HEK293T (cell line): ENCODE measurements at places on chromosomes 5 and 9.
A peak's percentile ranks its signal among the peaks of the same experiment; 100 is the strongest.

GRCh38 chr9:120971938-120972337 is 45.3 kb upstream of the TRAF1 start:
- no peak for DNase-seq

- DNase-seq = peak; percentile 8
Observed at GRCh38 chr9:12640016-12640587, 53.1 kb upstream of the TYRP1 start.

GRCh38 chr5:67679184-67679841 is 482.7 kb upstream of the CD180 start:
- DNase-seq = no peak

GRCh38 chr5:68465133-68465532 is 249.6 kb downstream of the PIK3R1 start:
- no peak for DNase-seq

DNA sequence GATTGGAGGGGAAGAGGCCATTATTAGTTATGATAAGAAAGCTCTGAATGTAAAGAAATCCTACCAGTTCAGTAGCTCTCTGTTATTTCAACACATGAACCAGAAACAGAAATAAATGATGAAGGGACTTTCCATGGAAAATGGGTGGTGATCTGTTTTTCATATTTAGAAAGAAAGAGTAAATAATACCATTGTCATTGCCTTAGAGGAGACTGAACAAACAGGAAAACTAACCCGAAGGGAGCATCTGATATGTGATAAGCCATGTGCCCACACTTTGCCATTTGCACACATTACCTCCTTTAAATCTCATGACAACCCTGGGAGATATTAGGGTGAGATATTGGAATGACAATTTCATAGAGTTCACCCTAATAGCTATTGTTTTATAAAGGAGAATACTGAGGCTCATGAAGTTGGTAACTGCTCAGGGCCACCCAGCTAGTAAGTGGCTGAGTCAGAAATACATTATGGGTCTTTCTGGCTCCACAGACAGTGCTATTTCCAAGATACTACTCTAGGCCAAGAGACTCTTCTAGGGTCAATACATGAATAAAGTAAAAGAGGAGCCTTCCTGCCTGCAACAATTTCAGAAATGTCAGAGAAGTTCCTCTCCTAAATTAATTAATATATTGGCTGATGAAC is 111.0 kb upstream of the SLIT3 start:
- no peak for DNase-seq

DNA sequence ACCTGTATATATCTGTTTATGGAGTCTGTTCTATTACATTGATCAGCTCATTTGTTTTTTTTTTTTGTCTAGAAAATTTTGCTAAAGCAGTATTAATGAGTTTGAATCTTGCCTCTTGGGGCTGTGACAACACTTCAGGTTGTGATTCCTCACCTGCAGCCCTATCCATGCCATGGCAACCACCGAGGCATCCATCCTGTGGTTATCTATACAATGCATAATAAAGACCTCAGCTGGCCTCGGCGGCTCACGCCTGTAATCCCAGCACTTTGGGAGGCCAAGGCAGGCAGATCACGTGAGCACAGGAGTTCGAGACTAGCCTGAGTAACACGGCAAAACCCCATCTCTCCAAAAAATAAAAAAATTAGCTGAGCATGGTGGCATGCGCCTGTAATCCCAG is 28.1 kb upstream of the PDCD1LG2 start:
- no peak for DNase-seq

DNA sequence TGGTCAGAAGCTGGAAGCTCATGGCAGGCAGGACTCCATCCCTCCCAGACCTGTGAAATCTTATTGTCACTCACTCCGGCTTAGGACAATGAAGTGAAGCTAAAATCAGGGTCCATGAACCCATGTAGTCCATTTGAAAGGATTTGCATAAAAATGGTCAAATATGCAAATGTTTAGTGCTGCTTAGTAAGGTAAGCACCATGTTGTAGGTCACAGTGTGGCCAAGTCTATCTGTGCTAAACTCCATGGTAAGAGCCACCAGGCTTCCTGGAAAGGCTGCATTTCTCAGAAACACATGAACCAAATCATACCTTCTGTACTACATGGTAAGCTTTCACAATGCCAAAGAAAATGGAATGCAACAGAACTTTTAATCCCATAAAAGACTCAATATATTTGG is 5.7 kb downstream of the ALG2 start:
- DNase-seq = no peak

DNA sequence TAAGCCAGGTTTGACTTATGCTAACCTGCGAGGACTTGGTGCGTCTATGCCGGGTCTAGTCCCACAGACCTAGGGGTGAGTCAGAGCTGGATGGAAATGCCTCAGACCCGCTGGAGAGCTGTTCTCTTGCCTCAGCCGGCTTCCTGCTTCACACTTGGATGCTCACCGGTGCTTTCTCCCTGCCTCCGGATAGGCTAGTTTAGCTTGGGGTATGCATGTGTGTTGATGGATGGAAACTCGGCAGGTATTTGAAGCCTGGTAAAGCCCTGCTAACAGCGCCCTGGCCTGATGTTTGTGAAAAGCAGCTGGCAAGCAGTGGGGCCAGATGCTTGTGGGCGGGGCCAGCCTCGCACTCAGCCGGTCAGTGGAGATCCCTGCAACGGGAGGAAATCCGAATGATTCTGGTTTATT is 29.3 kb downstream of the PRRC2B start:
- DNase-seq = no peak

GRCh38 chr5:1239505-1240251 is 14.5 kb downstream of the SLC6A18 start:
- DNase-seq = no peak

DNA sequence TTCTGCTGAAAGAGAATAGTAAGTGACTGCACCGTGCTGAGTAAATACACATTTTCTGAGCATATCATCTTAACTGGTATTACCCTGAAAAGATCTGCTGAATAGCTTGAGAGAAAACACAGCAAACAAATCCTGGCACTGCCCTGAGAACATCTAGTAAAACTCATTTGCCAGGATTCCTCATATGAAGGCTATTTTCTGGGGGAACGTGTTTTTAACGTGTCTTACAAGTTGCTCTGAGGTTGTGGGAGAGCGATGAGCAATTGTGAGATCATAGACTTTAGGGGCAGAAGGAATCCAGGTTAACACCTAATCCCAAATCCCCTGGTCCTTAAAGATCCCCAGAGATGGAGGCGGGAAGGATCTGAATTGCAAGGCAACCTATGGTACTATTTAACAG is 331.9 kb upstream of the RFX3 start:
- no peak for DNase-seq

- DNase-seq = no peak
Observed at GRCh38 chr5:74051076-74051475, 425.1 kb downstream of the ARHGEF28 start.

- DNase-seq = no peak
Observed at GRCh38 chr9:123486431-123486830, 130.4 kb downstream of the CRB2 start.

DNA sequence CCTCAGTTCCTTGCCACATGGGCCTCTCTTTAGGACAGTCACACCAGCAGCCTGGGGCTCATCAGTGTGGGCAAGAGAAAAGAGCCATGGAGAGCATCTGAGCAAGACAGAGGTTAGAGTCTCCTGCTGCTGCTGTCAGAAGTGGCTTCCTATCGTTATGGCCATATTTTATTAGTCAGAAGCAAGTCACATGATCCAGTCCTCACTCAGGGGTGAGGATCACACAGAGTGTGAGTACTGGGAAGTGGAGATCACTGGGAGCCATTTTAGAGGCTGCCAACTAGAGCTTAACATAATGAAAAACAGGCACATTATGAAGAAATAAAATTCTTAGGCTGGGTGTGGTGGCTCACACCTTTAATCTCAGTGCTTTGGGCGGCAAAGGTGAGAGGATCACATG is 62.0 kb downstream of the DIRAS2 start:
- no peak for DNase-seq

GRCh38 chr5:122150215-122150614 is 20.9 kb downstream of the ZNF474 start:
- DNase-seq = no peak

DNA sequence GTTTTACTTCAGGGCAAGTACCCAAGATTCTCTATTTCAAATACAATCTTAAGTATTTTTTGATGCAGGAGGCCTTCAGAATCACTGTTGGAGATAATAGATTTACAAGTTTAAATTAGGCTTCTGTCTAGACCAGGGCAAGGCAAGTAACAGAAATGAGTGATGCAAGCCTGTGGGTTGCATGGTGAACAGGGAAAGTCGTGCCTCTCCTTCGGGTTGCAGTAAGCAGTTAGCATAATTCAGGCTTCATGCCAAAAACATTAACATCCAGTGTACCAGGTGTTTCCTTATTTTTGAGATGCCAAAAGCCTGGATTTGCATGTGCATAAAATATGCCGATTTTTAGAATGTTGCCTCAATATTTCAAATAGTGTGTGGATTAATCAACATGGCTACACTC is 369.0 kb downstream of the CAAP1 start:
- DNase-seq = no peak

DNA sequence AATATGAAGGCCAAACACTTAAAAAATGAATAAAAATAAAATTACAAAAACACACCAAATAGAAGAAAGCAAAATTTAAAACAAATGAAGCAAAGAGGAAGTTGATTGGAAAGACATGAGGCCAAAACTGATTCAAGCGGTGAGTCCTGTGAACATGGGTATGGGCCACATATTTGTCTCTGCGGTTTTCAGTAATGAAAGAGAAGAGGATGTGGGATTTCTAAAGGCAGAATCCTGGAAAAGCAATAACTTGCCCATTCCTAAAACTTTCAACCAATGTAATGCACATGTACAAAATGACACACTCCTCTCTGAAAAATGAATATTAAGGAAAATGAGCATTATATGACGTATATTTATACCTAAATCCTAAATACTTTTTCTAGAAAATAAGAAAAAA is 263.7 kb downstream of the SEMA5A start:
- no peak for DNase-seq

DNA sequence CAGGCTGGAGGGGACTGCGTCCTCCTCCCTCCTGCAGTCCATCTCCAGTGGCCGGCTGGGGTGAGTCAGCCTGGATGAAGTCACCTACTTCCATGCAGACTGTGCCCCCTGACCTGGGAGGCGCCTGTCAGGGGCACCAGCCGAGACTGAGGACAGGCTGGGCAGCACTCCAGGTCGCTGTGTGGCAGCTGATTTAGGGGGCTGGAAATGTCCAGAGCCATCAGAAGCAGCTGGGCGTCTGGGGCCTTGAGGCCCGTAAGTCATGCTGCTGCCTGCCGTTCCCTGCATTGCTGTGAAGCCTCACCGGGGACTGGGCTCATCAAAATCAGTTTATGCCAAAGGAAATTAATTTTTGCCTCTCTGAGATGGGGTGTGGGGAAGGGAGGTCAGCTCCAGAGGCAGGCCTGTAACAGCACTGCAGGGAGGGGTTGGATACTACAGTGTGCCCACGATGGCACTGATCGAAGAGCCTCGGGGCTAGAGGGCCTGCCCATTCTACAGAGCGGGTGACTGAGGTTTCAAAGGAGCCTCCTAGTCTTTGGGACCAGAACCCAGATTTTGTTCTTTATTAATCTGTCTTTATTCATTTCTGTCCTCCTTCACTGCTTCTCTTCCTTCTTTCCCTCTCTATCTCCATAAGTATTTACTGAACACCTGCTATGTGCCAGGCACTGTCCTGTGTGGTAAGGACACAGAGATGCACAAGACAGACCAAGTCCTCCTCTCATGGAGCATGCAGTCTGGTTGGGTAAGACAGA is 70.4 kb upstream of the PSD2 start:
- no peak for DNase-seq

DNA sequence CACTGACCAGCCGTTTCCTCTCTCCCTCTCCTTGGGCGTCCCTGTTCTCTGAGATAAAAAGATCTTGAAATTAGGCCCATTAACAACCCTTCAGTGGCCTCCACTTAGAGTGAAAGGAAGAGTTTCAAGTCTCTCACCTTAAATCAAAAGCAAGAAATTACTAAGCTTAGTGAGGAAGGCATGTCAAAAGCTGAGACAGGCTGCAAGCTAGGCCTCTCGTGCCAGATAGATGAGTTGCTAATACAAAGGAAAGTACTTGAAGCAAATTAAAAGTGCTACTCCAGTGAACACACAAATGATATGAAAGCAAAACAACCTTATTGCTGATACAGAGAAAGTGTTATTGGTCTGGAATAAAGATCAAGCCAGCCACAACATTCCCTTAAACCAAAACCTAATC is 331.3 kb upstream of the SEMA6A start:
- DNase-seq = no peak

- no peak for DNase-seq
Observed at GRCh38 chr9:12276505-12276904, 416.7 kb upstream of the TYRP1 start.

GRCh38 chr9:134570151-134570621 is 71.4 kb upstream of the COL5A1 start:
- DNase-seq = no peak

- DNase-seq = no peak
Observed at GRCh38 chr5:76807296-76807695, 11.5 kb upstream of the F2RL1 start.
